ENCODE measurements at places on chromosomes 5 and 9.

GRCh38 chr5:149834246-149834855, 104.2 kb downstream of the PPARGC1B start:
- DNase-seq: no peak

GRCh38 chr5:168661593-168662485, 82.7 kb upstream of the PANK3 start:
- DNase-seq: no peak

DNA sequence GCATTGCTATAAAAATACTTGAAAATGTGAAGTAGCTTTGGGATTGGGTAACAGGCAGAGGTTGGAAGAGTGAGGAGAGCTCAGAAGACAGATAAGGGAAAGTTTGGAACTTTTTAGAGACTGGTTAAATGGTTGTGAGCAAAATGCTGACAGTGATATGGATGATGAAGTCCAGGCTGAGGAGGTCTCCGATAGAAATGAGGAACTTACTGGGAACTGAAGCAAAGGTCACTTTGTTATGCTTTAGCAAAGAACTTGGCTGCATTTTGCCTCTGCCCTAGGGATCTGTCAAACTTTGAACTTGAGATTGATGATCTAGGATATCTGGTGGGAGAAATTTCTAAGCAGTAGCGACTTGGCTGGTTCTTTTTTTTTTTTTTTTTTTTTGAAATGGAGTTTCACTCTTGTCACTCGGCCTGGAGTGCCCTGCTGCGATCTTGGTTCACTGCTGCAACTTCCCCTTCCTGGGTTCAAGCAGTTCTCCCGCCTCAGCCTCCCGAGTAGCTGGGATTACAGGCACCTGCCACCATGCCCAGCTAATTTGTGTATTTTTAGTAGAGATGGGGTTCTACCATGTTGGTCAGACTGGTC, 998.9 kb downstream of the TLE1 start:
- DNase-seq: no peak

- DNase-seq: no peak
Measured at GRCh38 chr9:134661791-134662142, 20.2 kb downstream of the COL5A1 start.

GRCh38 chr5:101084353-101084752, 181.3 kb upstream of the ST8SIA4 start:
- DNase-seq: no peak

DNA sequence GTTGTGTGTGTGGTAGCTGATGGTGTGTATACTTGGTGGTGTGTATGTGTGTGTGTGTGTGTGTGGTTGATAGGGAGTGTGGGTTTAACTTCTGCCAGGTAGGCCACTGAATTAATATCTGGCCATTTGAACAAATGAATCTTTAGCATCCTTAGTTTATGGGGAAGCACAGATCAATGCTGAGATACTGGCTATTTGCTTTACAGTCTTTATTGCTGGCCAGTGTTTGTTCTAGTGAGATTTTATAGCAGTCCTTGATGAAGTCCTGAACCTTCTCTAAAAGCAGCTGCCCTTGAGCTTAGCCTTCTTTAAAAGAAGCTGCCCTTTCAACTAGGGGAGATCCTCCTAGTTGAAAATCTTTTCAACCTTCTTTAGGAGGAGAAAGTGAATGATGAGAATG, 69.3 kb downstream of the MACIR start:
- DNase-seq: no peak

DNA sequence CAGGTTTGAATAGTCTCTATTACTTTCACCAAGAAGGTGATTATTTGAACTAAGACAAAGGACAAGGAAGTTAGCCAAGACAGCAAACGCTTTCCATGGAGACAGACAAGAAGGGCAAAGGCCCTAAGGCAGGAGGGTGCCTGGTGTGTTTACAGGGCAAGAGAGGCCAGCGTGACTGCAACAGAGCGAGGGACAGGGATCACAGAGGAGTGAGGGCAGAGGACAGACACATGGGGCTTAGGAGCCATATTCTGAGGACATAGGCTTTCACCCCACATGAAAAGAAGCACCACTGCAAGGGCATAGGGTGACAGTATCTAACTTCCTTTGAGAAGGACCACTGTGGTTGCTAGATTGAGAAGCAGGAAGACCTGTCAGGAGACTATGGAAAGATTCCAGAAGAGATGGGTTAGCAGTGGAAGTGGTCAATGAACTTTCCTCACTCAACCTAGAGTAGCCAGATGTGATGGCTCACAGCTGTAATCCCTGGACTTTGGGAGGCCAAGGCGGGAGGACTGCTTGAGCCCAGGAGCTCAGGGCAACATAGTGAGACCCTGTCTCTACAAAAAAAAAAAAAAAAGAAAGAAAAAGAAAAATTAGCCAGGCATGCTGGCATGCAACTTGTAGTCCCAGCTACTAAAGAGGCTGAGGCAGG, 5.0 kb upstream of the HAVCR1 start:
- DNase-seq: no peak
